ENCODE measurements at places on chromosomes 1 and 21. TPM values are rescaled to one million over a fixed set of nuclear protein-coding genes. Genes with fewer than 3 reads are reported as not detected.

LRRIQ3 gene
- total RNA-seq = 1.3 TPM

DNA sequence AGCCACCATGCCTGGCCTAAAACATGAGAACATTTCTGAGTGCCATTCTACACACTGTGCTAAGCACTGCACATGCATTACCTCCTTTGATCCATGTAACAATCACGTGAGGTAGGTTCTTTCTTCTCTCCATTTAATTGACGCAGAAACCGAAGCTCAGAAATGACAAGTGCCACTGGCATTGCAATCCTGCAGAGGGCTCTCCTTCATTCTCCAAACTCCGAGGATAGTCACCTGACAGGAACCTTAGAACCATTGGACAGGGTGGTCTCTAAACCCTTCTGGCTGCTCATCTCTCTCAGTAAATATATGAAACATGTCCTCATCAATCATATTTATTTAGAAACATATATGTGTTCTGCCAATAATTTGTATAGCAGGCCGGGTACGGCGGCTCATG lies 167.1 kb upstream of the JUN start:
- DNase-seq = no peak

GRCh38 chr1:97864615-97865014 lies 56.2 kb downstream of the DPYD start:
- no peak for DNase-seq

DNA sequence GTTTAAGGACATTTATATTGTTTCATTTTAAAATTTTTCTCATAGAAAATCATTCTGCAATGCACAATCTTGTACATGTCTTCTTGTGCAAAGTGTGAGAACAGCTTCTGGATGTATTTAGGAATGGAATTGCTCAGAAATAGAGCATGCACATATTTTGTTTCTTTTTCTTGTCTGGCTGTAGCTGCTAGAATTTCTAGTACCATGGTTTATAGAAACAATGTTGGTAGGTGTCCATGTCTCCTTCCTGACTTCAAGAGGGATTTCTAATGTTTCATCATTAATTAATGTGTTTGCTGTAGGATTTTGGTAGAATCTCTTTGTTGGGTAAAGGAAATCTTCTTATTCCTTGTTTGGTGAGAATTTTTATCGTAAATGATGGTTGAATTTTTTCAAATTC lies 99.0 kb downstream of the RYR2 start:
- DNase-seq = no peak

ADCY10 gene
- 0.09 TPM for total RNA-seq

LRRC38 gene
- not detected for total RNA-seq

- DNase-seq = peak; percentile 83
Observed at GRCh38 chr1:182614796-182615454, 10.7 kb upstream of the RGS16 start.

OR10Z1 gene
- total RNA-seq = not detected

GRCh38 chr1:199173356-199173755 lies 534.5 kb downstream of the PTPRC start:
- peak; percentile 34 for DNase-seq

DNA sequence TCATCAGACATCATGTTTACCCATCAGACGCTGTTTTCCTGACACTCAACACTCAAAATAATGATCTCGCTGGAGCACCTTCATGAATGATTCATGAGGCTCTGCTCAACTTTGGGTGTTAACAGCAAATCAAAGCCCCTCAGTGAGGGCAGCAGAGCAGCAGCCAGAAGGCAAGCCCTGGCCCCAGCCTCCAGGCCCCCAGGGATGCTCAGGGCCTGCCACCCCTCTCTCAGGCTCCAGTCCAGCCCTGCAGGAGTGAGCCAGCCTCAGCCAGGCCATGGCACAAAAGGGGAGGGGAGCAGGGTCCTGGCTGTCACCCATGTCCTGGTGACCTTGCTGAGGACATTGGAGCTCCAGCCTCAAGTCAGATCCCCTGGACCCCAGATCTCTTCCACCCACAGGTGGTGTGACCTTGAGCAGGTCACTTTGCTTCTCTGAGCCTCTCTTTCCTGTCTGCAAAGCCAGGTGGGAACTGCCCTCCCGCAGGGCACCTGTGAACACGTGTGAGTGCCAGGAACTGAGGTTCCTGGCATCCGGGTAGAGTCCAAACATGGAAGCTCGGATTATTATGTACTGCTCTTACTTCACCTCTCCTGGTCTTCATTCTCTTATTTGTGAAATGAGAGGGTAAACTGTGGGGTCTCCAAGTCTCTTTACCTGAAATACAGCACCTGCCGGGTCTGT lies 161.6 kb upstream of the VAMP3 start:
- no peak for DNase-seq

- DNase-seq = peak; percentile 46
Observed at GRCh38 chr1:183126528-183126927, 59.5 kb upstream of the LAMC2 start.

OLFML2B gene
- total RNA-seq = 14.5 TPM

ZMYND12 gene
- total RNA-seq = 1.6 TPM

HSD3B1 gene
- total RNA-seq = not detected

DNA sequence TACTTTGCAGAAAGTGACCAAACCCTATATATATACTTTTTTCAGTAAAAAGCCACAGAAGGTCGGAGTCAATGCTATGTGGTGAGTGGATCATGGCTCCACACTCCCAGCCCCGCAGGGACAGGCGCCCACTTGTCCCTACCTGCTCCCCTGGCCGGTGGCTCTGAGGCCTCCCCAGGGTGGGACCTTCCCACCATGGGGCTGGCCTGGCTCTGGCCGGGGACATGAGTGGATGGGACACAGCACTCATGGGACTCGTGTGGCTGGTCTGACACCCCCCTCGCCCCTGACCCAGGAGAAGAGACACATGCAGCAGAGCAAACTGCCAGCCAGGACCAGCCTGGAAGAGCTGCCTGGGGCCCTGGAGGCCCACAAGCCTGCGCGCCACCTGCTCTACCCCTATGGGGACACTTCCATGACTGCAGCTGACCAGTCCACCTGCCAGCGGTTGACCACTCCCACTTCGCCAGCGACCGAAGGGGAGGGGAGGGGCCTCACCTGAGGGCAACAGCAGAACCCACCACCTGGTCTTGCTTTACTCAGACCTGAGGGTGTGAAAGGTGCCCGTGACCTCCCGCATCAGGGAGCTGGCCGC lies 2.2 kb downstream of the SPATC1L start:
- DNase-seq = no peak

CELA2A gene
- not detected for total RNA-seq

GRCh38 chr1:167328306-167328815 lies 107.7 kb downstream of the POU2F1 start:
- DNase-seq = no peak

PMF1 gene
- total RNA-seq = 44.6 TPM

DNA sequence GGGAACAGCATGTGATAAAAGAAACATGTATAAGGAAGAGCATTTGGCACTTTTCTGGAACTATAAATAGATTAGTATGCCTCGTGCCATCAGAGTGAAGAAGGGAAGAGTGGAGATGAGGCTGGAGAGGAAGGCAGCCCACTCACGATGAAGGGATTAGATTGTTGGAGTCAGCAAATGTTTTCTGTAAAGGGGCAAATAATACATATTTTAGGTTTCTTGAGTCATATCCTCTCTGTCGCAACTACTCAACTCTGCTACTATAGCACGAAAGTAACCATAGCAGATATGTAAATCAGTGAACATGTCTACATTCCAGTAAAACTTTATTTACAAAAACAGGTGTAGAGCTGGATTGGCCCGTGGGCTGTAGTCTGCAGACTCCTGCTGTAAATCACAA lies 147.8 kb downstream of the TENT5C start:
- peak; percentile 79 for DNase-seq

GRCh38 chr1:182083851-182084486 lies 22.5 kb upstream of the ZNF648 start:
- no peak for DNase-seq

- no peak for DNase-seq
Observed at GRCh38 chr21:46100020-46100419, 2.1 kb downstream of the COL6A2 start.

DNA sequence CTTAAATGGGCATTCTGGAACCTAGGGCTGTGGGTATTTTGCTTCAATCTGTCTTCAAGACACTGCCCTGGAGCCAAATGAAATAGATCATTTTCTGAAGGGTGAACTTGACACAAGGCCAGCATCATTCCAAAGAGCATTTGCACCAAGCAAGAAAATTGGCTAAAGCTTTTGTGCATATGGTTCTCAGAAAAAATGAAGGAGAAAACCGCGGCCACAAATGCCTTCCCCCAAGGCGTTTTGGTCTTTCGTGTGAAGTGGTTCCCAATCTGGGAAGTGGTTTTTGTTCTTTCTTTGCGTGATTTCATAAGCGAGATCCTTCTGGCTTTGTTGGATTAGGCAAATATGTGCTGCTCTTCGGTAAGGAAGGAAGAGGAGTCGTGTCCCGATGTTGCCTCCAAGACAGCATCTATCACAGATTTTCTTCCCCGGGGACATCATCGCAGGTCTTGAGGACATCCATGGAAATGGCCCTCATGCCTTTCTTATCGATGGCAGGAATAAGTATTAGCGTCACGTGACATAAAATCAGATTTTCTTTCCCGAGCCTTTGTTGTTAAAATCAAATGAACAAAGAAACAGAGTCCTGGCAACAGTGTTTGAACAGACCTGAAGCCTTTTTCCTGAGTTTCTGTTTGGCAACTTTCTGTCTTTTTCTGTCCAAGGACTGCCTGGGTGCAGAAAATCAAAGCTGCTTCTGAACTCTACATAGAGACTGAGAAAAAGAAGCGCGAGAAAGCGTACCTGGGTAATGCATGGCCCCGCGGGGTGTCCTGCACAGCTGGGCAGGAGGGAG lies 31.0 kb downstream of the ATP5PO start:
- peak; percentile 92 for DNase-seq

DNA sequence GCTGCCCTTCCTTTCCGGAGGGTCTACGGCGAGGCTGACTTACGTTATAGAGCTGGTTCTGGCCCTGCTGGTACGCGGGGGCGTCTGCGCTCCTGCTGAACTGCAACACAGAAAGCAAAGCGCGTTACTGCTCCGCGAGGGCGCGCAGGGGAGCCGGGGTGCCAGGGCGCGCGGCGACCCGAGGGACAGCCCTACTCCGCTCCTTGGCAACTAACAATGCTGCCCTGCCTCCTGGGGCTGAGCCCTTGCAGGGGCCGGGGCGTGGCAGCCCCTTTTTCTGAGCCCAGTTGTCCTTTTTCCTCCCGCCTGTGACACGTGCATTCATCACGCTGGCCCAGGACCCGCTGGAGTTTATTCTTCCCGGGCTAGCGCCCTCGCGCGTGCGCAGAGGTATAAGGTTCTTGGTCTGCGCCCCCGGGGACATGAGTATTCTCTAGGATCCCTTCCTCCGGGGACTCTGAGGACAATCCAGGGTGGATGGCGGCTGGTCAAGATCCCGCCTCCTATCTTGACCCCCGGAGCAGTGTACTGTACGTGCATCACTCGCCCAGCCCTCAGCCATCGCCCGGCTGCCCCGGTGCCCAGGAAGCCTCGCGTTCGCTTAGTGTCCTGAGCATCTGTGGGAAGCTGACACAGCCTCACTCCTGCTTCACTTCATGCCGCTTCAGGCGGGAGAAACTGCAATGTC lies 78.9 kb downstream of the CD247 start:
- peak; percentile 32 for DNase-seq

GRCh38 chr1:212979340-212980122 lies 29.2 kb downstream of the VASH2 start:
- no peak for DNase-seq

DNA sequence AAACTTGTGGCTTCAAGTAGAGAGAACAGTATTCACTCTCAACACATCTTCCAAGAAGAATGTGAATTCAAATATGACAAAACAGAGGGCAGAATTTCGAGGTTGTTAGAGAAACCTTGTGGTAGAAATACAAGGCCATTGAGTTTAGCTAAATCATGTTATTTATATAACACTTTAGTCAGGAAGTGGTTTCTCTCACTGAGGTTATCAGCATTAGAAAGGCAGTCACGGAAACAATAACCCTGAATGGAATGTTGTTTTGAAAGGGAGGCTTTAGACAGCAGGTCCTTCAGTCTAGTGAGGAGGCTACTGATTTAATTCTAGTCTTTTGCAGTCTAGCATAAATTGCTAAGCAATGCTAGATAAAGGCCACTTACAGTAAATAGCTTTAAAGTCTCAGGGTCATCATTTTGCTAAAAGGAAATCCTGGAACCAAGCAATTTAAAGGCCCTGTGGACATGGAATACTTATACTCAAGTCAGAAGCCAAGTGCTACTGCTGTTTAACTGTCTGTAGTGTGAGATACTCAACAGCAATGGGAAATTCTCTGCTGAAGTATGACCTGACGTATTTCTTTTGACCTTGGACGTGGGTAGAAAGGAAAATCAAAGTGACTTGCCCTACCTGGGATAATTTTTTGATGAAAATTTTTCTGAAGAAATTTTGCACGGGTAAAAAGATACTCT lies 89.0 kb upstream of the CHODL start:
- DNase-seq = peak; percentile 1

DNA sequence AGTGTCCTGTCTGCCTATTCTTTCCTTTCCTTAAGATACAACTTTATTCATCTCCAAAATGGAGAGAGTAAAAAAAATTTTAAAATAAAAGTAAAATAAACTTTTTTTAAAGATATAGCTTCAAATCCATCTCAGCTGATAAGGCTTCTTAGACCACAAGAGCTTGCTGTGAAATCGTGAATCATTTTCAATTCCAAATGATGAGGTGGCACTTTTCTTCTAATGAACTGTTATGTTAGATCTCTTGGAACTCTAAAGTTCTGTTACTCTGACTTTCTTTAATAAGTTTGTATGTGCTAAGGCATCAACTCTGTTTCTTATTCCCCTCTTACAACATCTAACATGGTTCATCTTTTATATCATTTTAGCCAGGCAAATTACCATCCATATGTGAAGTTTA lies 4.5 kb downstream of the SH3GLB1 start:
- DNase-seq = peak; percentile 50

GFI1 gene
- 0.65 TPM for total RNA-seq

DNA sequence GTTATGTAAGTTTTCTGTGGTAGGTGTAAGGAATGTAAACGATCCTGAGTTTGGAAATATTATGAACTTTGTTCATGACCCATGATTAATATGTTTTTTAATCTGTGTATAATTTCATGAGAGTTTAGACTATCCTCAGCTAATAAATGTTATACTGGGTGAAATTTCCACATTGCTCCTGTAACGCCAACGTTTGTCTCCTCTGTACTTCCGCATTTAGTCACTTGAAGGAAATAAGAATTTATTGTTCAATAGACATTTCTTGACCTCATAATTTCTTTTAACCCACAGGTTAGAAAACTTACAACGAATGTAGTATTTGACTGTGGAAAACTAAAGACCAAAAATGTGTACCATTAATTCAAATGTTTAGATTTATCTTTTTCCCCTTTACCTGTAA lies 876 bp downstream of the KCNJ15 start:
- no peak for DNase-seq

PSEN2 gene
- total RNA-seq = 13.1 TPM

DNA sequence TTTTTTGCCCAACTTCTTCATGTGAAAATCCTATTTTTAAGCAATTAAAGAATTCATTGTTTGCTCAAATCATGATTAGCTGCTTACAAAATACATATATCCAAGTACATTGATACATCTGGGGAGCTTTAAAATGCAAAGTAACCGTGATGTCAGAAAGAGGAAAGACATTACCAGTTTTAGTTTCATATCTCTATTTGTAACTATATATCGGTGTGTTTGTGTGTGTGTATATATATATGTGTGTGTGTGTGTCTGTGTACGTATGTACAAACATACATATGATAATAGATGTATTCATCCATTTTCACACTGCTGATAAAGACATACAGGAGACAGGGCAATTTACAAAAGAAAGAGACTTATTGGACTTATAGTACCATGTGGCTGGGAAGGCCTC lies 310.1 kb downstream of the DPYD start:
- no peak for DNase-seq
